CD4-positive, alpha-beta T cell treated with Interleukin-15 for 1 hour (primary cell): ENCODE measurements at places on chromosomes 5 and 9.
A peak's percentile ranks its signal among the peaks of the same experiment; 100 is the strongest.

DNA sequence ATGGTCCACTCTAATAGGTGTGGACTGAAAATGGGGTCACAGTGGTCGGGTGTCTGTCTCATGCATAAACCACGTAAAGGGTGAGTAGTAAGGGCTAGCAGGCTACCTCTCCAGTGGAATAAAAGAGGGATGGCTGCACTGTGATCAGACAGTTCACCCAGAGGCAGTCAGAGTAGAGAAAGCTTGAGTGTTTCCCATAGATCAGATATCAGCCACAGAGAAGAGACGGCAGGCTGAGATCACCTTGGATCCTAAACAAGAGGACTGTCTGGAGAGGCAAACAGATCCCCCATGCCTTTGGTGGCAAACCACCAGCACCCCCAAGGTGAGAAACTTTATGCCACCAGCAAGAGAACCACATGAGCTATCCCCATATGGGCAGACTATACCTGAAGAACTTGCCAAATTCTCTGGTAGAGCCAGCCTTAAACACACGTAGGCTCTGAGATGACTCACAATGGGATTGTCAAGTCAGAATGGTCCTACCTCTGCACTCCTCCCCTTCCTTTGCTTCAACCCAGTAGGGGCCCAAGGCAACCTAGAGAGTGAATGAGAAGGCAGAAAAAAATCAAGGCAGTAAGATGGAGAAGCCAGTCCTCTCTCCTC, 205.2 kb upstream of the MAP3K1 start:
- DNase-seq, result no peak

DNA sequence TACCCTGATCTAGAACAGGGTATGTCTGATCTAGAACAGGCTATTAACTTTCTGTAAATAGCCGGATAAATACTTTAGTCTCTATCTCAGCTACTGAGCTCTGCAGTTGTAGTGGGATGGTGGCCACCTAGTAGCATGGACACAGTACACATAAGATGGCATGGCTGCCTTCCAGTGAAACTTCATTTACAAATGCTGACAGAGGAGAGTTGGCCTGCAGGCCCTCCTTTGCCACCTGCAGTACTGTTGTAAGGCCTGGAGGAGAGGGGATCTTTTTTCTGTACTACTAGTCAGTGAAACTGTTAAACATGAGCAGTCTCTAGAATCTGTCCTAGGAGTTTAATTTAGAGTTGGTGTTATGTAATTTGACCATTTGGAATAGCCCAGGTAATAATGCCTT, 86.0 kb downstream of the TRIO start:
- DNase-seq, result no peak

- DNase-seq, result no peak
Measured at GRCh38 chr5:146877783-146878475, 628 bp downstream of the PPP2R2B start.

- DNase-seq, result no peak
Measured at GRCh38 chr5:36946101-36946500, 69.5 kb downstream of the NIPBL start.

- DNase-seq, result no peak
Measured at GRCh38 chr5:134561871-134562296, 36.4 kb downstream of the JADE2 start.

GRCh38 chr5:77463905-77464304, 28.2 kb downstream of the WDR41 start:
- no peak for DNase-seq

- no peak for DNase-seq
Measured at GRCh38 chr9:110828264-110828663, 159.7 kb downstream of the MUSK start.

DNA sequence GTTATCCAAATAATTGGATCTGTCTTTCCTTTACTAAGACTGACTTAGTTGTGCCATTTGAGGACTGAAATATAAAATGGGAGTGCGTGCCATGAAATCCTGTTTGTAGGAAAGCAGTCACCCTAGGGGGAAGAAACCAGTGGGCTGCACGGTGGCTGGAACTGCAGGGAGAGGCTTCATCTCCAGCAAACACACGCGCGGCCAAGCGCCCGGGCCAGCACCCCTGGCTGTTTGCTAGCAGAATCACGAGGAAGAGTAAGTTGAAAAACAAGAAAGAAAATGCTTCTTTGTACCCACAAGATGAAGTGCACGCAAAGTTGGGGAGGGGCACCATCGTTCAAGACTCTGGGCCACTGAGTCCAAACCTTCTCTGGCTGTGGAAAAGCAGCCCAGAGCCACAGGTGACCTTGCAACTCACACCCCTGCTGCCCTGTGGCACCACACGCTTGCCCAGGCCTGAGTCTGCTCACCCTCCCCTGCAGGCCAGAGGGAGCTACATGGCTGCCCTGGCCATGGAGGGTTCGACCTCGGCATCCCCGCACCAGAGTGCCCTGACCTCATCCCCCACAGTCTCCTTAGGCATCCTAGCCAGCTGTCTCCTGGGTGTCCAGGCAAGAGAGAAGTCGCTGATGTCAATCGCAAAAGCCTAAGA, 55.2 kb downstream of the IRX2 start:
- no peak for DNase-seq

GRCh38 chr5:54990841-54991258, 5.5 kb upstream of the ESM1 start:
- DNase-seq, result no peak

DNA sequence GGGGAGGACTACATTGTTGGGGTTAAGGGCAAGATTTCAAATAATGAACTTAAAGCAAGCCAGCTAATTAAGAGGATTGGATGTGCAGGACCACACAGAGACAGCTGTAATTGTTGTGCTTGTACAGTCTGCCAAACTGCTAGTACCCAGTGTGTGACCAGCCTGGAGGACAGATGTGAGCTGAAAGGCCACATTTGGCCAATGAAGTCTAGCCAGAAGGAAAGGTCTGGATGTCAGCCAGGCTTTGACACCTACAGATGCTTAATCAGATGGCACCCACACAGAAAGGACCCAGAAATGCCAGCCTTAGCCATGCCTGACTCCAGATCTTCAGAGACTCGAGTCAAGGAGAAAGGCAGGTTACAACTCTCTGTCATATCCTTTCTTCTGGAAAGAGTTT, 491.1 kb downstream of the KIF4B start:
- DNase-seq, result no peak

GRCh38 chr9:126853667-126854066, 6.8 kb upstream of the ZBTB34 start:
- DNase-seq, result no peak

DNA sequence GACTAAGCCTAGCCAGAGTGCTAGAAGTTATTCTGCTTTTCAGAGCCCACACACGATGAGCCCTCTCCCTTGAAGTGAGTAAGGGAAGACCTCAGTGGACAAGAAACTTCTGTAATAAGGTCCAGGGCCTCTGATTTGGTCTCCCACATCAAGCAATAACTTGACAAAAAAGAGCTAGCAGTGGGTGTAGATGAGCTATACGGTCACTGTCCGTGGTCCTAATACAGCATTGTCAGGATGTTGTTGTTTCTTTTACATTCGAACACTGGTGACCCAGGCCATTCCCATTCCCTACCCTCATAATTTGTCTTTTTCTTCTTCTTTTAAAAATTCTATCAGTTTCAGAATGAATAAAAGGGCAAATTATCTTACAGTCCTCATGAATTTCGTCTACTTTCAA, 5.2 kb downstream of the PCSK1 start:
- no peak for DNase-seq

DNA sequence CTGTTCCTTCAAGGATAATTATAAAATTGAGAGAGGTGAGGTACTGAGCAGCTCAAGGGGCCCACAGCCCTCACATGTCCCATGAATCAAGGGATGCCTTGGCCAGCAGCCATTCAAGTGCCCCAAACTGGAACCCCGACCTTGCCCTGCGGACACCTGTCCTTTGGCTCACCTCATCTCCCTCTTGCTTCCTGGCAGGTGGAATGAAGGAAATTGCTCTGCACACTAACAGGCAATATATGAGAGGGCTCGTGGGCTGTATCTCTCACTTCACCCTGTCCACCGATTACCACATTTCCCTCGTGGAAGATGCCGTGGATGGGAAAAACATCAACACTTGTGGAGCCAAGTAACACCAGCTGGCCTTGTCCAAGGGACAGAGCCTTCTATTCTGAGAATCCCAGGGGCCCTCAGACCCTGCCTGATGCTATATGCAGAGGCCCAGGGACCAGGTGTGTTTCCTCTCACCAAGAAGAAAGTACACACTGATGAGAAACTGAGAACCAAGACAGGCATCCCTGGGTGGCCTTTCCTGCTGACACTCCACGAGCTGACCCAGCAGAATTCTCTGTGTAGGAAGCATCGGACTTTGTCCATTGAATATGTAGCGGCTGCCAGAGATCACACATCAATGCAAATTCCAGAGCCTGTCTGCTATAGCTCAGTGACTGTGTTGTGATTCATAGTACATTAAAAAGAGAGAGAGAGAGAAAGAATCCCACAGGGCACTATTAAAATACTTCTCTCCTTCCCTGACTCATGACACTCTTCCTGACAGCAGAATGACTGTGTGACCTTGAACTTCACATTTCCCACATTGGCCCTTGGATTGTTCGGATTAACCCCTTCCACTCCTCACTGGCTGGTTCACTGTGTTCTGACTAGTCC, 92.6 kb downstream of the LIFR start:
- DNase-seq, result no peak

- DNase-seq, result no peak
Measured at GRCh38 chr5:81554647-81555046, 160.7 kb upstream of the ACOT12 start.

GRCh38 chr9:138099803-138100598, 222.4 kb downstream of the CACNA1B start:
- DNase-seq, result no peak

GRCh38 chr5:174625591-174626350, 98.6 kb upstream of the MSX2 start:
- DNase-seq, result no peak

DNA sequence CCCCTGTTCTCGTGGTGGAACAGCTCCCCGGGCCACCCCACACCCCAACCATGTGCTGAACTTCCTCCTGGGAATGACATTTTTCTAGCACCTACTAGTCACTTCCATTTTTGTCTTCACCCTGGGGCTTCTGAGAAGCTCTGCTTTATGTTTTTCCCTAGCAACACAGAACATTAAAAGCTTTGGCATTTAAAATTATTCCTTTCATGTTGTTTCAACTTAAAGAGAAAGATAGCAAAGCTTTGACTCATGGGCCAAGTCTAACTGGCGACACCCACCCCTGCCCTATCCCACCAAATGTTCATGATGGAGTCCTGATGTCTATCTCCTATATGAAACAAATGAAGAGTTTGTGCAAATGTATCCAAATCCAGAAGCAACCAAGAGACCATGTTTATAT, 22.4 kb downstream of the BOD1 start:
- no peak for DNase-seq

- no peak for DNase-seq
Measured at GRCh38 chr5:54671681-54672080, 154.1 kb downstream of the SNX18 start.

- no peak for DNase-seq
Measured at GRCh38 chr5:38466424-38467189, 89.8 kb downstream of the LIFR start.

DNA sequence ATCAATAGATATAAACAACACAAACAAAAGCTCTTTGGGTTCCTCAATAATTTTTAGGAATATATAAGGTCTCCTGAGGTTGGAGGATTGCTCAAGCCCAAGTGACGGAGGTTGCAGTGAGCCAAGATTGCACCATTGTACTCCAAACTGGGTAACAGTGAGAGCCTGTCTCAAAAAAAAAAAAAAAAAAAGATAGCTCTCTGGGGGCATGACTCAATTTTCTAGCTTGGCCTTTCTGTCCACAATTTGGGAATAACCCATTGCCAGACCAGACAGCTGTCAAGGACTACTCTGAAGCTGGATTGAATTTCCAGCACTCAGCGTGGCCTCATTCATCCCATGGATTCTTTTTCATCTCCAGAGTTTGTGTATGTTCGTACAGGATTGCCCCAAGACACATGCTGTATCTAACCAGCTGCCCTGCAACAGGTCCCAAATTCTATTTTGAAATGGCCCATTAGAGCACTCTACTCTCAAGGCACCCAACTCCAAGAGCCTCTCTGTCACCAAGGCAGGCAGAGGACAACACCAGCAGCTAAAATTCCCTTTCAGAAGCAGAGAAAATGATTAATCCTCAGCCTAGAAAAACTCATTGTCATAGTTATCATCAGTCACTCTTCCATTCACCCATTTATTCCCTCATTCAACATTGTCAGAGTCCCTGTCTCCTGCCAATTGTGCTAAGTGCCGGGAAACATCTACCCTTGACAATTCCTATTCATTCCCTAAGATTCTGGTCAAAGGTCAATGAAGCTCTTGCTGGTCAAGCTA, 8.7 kb downstream of the FAM193B start:
- peak; percentile 49 for DNase-seq
